NCI-H774 (cell line): ENCODE measurements at places on chromosomes 11 and 22.
A peak's percentile ranks its signal among the peaks of the same experiment; 100 is the strongest.

DNA sequence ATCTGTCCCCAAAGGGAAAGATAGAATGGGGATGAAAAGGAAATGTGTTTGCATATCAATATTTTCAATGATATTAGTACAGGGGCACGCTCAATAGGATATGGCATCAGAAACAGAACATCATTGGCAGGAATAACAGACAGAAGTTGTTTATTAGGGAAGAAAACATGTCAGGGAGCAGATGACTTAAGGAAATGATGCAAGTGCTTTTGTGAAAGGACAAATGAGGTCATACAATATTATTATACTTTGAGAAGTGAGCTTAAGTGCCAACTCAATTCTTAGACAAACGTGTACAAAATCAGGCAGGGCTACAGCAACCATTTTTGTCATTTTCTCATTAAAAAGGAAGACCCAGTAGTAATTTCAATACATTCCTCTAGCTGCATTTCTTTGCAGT is 388.4 kb downstream of the SOX6 start:
- no peak for DNase-seq

DNA sequence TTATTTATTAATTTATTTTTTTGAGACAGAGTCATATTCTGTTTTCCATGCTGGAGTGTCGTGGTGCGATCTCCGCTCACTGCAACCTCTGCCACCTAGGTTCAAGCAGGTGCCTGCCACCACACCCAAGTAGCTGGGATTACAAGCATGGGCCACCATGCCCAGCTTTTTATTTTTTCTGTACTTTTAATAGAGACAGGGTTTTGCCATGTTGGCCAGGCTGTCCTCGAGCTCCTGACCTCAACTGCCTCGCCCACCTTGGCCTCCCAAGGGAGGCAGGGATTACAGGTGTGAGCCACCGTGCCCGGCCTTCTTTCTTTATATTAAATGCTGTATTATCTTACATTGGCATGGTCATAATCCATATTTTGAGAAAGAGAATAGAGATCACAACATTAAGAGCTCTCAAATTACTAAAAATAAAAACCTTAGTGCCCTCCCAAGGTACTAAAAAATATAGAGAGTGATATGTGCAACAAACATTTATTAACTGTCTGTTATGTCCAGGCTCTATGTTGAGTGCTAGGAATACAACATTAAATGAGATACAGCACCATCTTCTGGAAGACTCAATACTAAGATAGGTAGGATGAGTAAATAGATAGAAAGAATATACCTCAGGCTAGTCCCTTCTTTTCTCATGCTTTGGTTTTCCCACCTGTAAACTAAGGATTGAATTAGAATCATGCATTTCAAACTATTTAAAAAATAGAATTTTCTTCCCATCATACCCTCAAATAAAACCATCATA is 84.1 kb downstream of the BBOX1 start:
- DNase-seq: no peak

GRCh38 chr22:18112440-18112839 is 1.8 kb downstream of the TUBA8 start:
- DNase-seq: no peak

DNA sequence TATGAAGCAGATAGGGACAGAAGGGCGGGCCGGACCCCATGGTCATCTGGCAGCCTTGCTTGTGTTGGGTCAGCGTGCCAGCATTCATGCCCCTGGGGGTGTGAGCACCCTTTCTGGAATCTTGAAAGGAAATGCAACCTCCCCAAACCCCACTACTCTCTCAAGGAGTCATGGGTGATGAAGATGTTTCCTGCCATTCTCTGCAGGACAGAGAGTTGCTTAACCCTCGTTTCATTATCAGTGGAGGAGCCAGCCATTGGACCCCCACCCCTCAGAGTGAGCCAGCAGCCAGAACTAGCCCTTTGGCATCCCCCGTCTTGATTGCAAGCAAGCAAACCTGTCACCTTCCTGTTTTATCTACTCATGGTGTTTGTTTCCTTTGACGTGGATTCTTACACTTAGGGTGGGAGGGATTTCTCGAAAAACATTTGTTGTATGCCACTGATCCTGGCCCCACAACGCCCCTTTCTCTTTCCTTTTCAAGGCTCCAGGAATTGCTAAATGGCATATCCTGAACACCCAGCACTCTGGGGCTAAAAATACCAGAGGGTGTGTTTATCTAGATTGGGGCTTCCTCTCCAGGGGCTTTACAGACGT is 258.3 kb downstream of the ETS1 start:
- DNase-seq: no peak

DNA sequence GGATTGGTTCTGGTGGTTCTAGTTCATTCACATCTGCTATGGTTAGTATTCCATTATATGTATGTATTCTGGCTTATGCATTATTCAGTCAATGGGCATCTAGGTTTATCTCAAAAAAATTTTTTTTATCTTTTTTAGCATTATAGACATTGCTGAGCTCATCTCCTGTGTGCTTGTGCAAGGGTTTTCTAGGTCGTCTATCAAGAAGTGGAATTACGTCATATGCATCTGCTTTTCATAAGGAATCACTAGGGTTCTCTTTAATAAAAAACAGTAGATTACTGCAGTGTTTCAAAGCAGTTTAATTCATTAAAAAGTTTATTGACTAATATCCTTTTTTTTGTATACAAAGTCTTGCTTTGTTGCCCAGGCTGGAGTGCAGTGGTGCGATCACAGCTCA is 21.3 kb downstream of the TBC1D22A start:
- DNase-seq: no peak

DNA sequence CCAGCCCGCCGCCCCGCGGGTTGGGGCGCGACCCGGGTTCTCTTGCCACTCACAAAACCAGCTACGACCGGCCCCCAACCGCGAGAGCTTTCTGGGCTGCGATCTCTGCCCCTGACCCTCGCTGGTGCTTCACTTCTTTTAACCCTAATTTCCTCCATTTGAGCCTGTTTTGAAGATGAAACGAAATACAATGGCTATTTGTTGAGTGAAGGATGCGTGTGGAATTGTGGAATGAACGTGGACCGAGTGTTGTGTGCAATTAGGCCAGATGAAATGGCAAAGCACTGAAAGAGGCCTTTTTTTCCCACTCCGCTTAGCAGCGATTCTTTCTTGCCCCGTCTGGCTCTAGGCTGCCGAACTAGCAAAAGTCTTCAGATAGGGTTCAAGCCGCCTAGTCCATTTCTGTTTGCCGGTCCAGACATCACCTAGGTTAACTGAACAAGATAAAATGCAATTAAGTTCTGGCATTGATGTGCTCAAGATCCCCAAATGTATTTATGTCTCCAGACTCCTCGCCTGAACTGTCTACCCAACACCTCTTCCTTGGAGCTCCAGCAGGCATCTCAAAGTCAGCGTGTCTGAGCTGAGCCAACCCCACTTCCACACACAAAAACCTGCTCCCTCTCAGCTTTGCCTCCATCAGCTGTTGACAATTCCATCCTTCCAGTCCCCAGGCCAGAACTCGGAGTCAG is 471 bp upstream of the TMEM184B start:
- DNase-seq: no peak

DNA sequence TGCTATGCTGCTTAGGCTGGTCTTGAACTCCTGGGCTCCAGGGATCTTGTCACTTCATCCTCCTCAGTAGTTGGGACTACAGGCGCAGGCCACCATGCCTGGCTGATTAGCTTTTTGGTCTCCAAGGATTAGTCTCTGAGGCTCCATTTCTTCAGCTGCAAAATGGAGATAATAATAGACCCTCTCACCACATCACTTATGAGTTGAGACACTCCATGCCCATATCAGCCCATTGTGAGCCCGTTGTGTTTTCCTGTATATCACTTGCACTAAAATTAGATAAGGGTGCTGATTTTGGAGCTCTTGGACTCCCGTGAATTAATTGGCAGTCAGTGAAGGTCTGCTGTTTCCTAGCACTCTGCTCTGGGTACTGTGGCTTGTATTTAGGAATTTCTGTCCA is 36.0 kb downstream of the DEPDC5 start:
- no peak for DNase-seq

DNA sequence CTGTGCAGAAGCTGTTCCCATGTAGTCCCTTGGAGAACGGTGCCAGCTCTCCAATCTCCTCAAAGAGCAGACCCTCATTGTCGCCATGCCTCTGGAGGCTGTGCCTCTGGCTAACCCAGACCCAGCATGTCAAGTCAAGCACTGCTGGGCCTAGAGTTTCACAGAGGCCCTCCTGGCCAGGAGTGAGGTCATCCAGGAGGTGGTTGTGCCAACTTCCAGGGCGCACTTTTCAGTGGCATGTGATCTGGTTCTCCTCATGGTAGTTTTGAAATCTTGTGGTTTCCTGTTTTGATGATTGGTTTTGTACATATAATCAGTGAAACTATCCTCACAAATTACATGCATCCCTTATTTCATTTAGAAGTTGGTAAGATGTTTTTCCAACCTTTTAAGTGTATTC is 78.9 kb downstream of the PPFIBP2 start:
- DNase-seq: no peak

DNA sequence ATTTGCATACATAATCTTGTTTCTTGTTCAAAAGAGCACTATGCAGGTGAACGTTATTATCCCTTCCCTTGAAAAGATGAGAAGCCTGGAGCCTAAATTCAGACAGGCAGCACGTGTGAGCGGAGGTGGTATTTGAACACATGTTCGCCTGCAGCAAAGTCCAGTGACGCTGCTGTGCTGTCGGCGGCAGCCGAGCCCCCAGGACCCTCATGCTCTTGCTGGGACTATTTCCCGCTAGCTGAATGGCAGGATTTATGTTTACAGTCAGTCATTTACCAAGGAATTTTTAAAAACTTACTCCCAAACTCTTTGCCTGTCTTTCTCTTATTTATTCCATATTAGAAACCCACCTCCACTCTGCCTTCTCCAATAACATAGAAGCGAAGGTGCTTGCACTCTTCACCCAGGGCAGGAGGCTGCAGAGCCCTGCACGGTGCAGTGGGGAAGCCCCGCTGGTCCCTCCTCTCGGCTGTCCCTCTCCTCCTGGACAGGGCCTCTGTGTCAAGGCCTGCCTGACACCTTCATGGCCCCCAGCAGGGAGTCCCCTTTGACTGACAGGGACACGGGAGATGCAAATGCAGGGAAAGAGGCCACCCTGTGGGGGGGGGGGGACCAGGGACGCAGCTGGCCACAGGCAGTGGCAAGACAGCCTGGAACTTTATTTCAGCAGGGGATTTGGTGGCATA is 528.5 kb upstream of the B3GAT1 start:
- DNase-seq: no peak

- no peak for DNase-seq
These were observed 10.4 kb upstream of the LINC01488 start for GRCh38 chr11:69470793-69471728.

- DNase-seq: no peak
These were observed 33.8 kb upstream of the DKK3 start for GRCh38 chr11:12042215-12042676.

DNA sequence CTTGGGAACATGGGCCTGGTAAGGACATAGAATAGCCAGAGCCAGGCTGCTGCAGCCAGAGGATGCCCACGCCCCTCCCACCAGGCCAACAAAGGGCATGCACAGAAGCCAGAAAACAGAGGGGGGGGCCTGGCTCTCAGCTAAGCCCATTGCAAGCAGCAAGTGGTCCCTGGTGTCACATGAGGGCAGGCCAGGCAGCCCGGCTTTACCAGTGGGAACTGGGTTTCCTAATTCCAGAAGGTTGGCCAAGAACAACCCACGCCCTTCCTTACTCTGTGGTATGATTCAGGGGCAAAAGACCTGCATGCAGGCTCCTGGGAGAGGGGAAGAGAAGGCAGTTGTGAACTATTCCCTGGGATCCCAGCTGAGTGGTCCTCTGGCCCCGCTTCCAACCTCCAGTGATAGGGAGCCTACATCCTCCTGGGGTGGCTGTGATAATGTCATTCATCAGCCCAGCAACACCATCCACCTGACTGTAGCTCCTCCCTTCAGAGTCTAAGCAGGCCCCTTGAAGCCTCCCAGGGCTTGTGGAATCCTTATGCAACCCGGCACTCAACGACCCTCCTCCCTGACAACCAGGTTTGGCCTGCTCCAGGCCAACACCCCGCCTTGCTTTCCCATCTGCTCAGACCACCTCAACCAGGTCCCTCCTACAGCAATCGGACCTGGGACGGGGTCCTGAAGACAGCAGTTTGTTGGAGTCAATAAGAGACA is 62.1 kb upstream of the LMO1 start:
- no peak for DNase-seq

DNA sequence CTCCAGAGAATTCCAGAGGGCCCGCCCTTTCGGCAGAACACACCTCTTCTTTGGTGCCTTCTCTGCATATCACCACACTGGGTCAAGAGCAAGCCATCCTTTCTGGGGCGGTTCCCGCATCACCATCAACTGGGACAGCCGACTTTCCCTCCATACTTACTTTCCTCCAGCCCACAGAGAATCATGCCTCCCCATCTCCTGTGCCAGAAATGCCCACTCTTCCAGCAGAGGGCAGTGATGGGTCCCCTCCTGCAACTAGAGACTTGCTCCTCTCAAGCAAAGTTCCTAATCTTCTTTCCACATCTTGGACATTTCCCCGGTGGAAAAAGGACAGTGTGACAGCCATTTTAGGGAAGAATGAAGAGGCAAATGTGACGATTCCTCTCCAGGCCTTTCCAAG is 157.7 kb downstream of the C11orf91 start:
- no peak for DNase-seq

GRCh38 chr11:61509043-61510029 is 787 bp downstream of the LRRC10B start:
- DNase-seq: peak; percentile 78

GRCh38 chr11:131471976-131472375 is 101.6 kb downstream of the NTM start:
- DNase-seq: no peak

GRCh38 chr22:32761251-32761903 is 40.1 kb upstream of the TIMP3 start:
- no peak for DNase-seq

GRCh38 chr11:44519989-44520737 is 45.3 kb upstream of the CD82 start:
- DNase-seq: no peak

DNA sequence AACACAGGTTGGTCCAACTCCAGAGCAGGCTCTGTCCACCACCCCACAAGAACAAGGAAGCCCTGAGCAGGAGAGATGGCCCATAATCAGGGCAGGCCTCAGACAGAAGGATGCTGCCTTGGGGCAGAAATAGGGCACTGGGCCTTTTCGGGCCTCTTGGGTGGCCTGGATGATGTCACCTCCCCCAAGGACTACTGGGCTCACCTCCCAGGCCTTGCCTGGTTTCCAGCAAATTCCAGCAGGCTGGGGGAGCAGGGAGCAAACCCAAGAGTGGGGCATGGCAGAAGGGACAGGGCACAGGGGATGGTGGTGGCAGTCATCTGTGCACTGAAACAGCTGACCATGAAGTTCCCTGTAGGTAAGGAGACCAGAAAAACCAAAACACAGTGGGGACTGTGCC is 5.3 kb upstream of the NAA40 start:
- no peak for DNase-seq

DNA sequence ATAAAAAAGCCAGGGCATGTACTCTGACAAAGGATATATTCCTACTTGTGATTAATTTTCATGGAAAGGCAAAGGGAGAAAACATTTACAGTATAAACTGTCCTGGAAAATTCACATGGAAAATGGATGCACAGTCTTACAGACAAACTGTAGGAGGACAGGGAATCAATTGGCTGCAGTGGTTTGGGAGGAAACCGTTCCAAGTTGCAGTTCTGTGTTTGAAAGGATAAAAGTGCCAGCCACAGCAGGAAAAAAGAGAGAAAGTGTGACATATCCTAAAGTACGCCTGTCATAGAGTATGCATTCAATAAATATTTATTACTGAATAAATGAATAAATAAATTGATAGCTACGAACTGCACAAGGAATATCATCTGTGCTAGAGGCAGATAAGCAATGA is 462.9 kb downstream of the RAB38 start:
- no peak for DNase-seq
